ENCODE measurements at places on chromosomes 2 and 18.

DNA sequence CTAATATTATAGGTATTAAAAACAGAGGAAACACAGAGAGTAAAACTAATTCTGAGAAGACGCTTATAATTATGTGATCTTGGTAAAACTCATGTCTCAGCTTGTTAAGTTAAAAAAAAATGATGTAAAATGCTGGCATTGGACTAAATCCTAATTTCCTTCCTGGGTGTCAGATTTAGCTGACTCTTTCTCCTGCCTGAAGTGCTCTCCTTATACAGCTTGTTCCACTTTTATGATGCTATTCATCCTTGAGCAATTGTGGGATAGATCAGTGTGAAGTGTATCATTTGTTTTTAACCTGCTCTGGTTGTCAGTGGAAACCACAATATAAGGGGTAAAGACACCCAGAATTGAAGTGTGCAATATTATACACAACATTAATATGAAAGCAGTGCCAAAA, 84.9 kb downstream of the EFEMP1 start:
- DNase-seq: no peak

- no peak for DNase-seq
Observed at GRCh38 chr2:65919550-65920188, 487.3 kb upstream of the SPRED2 start.

DNA sequence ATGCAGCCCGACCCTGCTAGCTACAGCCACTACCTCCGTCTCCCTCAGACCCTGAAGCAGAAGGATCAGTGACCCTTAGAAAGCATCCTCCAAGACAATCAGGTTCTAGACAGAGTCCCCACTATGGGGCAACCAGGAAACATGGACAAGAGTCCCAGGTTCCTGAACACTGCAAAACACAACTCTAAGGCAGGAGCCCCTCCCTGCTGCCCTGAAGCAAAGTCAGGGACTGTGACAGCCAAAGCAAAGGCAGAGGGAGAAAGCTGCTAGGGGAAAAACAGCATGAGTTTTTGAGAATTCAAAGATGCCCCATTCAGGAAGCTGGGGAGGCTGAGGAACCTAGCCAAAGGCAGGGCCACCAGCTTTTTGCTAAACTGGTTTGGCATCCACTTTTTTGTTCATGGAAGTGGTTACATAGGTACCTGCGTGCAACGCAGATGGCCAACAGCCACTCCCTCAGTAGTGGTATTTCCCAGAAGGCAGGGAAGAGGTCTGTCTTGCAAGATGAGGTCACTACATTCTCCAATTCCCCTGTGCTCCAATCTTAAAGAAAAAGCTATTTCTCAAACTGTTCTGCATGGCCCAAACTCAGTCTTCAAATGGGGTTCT, 33.2 kb downstream of the MYO5B start:
- DNase-seq: no peak

GRCh38 chr18:5166606-5167280, 30.3 kb downstream of the AKAIN1 start:
- no peak for DNase-seq

DNA sequence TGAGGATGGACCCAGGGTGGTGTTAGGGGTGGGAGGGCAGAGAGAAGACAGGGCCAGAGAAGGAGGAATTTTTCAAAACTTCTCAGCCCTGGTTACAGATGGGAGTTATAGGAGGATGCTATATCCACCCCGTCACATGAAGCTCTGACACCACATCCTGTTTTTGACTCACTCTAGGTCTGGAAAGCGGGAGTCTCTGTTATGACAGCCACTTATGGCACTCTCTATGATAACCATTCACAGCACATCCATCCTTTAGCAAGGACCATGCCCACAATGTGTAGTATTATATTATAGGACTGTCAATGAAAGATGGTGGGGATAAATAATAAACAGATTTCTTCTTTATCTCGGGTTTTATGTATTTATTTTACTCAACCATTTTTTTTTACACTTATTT, 461.2 kb downstream of the CDH2 start:
- DNase-seq: no peak

DNA sequence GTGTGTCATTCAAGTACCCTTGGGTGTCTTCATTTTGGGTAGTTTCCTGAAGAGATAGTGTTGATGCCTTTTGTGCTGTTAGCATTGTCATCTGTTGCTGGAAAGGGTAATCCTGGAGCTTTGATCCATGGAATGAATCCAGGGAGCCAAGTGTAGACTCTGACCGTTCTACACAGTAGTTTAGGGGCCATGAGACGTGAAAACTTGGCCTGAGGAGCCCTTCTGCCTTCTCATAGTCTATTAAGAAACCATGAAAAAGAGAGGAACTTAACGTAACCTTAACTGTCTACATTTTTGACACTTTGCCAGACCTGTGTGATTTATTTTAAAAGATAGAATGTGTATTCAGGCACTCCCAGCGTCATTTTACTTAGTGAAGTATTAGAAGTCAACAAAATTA, 194.0 kb downstream of the BABAM2 start:
- DNase-seq: no peak

DNA sequence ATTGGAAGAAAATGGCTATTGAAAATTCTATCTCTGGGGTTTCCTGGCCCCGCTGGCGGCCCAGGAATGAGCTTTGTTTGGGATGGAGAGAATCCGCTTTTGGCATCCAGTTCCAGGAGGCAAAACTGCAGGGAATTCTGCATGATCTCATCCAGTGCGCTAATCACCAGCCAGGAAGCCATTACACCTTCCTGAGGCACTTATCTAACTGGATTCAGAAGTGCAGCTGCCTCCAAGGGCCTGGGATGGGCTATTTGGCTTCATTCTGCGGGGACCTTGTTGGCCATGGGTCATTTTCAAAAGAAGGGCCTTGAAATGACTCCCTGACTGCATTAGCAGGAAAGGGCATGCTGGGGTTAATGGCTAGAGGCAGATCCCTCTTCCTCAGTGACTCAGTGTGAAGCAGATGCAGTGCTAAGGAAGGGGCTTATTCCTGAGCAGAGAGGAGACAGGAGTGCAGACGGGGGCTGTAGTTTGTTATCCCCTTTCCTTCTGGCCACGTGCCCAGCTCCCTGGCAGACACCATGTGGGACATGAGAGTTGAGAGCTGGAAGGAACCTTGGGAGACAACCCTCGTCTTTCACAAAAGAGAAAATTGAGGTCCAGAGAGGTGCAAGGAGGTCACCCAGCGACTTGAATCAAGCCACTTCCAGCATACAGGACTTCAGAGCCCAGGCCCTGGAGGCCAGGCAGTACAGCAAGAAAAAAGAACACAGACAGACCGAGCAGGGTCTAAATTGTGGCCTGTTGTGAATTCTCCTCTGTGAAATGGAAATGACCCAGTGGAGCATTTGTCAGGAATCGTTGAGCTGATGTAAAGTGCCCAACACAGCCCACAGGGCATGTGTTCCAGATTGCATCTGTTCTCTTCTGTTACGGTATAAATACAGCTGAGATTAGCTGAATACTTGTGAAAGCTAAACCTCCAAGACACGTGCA, 161.8 kb downstream of the PRKCE start:
- no peak for DNase-seq

DNA sequence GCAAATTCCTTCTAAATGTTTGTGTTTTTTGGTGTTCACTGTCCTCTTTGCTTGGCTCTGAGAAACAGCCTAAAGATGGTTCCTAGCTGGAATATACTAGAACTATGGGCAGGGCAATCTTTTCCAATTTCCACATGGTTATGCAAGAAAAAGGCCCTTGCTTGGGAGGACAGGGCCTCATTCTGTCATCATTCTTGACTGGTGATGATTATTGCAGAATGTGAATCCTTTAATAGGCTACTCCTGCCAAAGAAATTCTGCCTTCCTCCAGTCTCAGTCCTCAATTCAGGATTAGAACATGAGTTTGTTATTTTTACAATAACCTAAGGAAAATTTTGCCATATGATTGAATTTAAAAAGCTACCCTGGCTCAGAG, 218.7 kb downstream of the HNMT start:
- no peak for DNase-seq

DNA sequence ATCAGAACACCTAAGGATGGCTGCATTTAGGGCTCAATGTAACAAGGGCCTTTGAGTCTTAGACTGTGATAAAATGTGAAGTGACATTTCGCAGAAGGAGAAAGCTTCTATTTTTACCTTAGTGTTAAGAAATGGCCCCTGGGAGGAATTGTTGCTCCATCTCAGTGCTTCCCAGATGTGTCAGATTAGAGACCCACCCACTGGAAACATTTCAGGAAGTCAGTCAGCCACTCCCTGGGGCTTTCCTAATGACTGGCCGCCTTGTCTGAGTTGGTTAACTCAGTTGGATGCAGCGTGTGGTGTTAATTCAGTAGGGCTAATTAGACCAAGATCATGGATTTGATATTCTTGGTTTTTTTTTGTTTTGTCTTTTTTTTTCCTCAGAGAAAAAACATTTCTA, 355.9 kb downstream of the PIK3C3 start:
- no peak for DNase-seq

DNA sequence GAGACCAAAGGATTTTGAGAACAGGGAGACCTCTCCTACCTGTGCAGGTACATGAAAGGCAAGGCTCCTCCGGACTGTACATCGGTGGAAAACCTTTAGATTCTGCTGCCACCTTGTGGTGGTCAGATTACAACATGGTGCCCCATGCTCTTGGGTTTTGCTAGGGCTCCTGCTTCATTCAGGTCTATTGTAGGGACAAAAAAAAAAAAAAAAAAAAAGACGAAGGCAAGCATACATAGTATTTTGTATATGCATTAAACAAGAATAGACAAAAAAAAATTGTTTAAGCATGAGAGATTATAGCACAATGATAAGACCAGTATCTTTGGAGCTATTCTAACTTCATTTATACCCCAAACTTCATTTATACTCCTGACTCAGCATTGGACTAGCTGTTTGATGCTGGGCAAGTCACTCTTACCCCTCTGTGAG, 27.4 kb upstream of the SPR start:
- peak; percentile 72 for DNase-seq

DNA sequence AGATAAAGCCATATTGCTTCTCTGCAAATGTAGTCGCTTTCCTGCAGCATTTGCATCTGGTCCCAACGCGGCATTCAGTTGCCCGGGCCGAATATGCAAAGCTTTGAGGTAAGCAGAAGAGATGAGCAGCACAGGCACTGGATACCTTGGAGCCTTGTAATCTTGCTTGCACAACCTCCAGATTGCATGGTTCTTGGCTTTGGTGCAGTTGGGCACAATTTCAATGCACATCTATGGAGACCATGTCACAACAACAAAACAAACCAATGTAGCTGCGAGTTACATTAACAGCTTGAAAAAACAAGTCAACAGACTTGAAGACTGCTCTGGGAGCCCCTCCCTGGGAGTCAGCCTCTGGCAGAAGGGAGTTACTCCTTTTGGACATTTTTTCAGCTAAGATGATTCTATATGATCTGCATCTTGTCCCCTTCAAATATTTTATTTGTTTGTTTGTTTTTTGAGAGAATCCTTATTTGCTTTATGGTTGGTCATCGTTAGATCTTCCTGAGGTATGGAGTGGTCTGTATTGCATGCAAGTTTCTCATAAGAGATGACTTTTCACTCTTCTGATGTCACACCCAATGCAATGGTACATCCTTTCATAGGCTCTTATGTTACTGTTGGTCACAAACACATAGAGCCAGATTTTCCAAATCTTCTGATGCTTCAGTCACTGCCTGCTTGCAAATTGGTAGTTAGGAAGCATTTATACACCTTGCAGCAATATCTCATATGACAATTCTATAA, 113.5 kb downstream of the EFEMP1 start:
- no peak for DNase-seq

GRCh38 chr2:102233132-102233884, 46.5 kb downstream of the IL1RL2 start:
- DNase-seq: no peak

DNA sequence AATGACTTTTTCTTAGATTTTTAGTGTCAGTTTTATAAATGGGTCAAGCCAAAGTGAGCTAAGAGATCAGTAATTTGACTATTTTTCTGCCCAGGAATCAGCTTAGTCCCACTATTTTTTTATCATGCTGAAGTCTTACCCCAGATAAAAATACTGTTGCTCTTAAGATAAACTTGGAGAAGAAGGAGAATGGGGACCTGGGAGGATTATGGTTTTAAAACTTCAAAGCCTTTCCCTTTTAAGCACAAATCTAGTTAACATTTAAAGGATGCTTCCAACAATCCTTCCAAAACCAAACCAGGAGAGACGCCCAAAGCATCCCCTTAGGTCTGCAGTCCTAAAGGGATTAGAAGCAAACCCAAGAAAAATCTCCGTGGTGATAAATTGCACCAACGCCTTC, 172.4 kb downstream of the SP3 start:
- no peak for DNase-seq

DNA sequence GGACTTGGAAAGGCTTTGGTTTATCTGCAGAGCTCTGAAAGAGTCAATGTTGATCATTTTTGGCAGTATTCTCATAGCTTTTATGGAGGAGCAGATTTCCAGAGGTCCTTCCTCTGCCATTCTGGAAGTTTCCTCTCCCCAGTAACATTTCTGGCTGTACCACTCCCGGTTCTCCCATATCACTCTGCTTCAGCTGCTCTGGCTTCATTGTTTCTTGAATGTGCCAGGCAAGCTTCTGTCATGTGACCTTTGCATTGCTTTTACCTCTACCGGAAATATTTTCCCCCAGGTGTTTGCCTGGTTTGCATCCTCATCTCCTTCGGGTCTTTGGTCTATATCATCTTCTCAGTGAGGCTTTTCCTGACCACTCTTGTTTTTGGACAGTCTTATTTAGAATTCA, 12.4 kb downstream of the PCYOX1 start:
- DNase-seq: no peak

- DNase-seq: no peak
Observed at GRCh38 chr2:146916914-146917313, 927.9 kb upstream of the ACVR2A start.

DNA sequence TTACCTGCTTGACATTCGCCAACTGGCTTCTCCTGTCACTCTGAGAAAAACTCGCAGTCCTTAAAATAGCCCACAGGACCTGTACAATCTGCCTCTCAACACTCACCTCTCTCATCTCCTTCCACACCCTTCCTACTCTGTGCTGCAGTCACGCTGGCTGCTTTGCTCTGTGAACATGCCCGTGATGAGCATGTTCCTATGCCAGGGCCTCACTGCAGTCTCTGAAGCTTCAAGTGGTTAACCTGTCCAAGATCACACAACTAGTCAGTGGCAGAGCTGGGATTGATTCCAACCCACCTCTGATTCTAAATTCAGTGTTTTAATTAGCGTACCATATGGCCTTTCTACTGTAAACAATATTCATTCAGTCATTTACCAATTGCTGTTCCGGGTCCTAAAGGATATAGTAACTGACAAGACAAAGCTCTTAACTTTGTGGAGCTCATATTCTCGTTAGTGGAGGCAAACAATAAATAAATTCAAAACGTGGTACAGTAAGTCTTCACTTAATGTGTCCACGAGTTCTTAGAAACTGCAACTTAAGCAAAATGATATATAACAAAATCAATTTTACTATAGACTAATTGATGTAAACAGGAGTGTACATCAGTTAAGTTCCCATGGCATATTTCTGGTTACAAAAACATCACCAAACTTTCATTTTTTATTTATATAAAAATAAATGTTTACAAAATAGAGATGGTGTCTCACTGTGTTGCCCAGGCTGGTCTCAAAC, 38.9 kb upstream of the FBXO11 start:
- no peak for DNase-seq

- DNase-seq: no peak
Observed at GRCh38 chr2:10193851-10194820, 71.6 kb downstream of the RRM2 start.

- DNase-seq: no peak
Observed at GRCh38 chr2:85635636-85636035, 19.6 kb downstream of the USP39 start.

- DNase-seq: no peak
Observed at GRCh38 chr2:176612736-176613135, 343.5 kb downstream of the MTX2 start.

- no peak for DNase-seq
Observed at GRCh38 chr18:25334588-25334987, 17.4 kb downstream of the ZNF521 start.

- DNase-seq: no peak
Observed at GRCh38 chr2:127705391-127706065, 4.2 kb downstream of the SFT2D3 start.

All from activated CD4-positive, alpha-beta T cell treated with anti-CD3 and anti-CD28 coated beads for 36 hours (primary cell).